SJSA1 (cell line): ENCODE measurements at places on chromosomes 16 and 17.

GRCh38 chr16:86303787-86304678 is 206.3 kb upstream of the FOXF1 start:
- no peak for DNase-seq

- no peak for DNase-seq
These were observed 49.3 kb downstream of the TRAF4 start for GRCh38 chr17:28792877-28793661.

- DNase-seq: no peak
These were observed 6.4 kb downstream of the CD300LB start for GRCh38 chr17:74524653-74525464.

DNA sequence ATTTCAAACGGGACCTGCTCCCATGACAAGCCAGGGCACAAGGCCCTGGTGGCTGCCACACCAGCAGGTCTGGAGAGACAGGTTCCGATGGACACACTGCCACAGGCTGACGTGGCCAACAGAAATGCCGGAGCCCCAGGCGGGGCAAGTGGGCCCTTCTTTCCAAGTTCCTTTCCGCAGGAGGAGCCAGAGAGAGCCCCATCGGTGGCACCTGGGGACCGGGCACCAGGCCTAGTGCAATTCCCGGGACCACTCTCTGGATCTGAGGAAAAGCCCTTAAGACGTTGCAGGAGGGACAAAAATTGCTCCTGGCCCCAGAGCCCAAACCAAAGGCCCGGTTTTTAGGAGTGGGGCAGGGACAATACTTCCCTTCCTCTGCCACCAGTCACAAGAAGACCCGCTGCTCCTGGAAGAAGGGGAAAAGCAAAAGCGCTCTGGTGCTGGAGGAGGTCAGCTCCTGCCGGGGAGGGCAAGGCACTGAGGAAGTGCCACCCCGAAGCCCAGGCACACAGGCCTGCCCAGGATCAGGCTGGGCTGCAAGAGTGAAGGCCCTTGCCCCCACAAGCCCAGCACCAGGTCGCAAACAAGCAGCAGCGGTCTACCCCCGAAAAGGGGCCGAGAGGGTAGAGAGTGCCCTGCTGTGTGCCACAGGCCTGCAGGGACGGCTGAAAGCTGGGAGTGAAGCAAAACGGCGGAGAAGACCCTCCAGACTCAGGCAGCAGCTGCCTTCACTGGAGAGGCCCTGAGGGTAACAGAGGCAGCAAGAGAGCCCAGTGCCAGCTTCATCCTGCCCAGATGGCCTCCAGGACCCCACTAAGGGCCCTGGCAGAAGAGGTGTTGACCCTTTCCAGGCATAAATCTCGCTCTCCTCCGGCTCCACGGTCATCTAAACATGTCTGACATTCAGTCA is 29.1 kb downstream of the MAP1LC3B start:
- DNase-seq: no peak

GRCh38 chr16:31386157-31386984 is 6.8 kb upstream of the ITGAD start:
- peak; percentile 14 for DNase-seq

GRCh38 chr16:72480911-72481310 is 309.0 kb upstream of the PMFBP1 start:
- DNase-seq: no peak

- no peak for DNase-seq
These were observed 19.8 kb upstream of the SSTR5 start for GRCh38 chr16:1052721-1053120.

DNA sequence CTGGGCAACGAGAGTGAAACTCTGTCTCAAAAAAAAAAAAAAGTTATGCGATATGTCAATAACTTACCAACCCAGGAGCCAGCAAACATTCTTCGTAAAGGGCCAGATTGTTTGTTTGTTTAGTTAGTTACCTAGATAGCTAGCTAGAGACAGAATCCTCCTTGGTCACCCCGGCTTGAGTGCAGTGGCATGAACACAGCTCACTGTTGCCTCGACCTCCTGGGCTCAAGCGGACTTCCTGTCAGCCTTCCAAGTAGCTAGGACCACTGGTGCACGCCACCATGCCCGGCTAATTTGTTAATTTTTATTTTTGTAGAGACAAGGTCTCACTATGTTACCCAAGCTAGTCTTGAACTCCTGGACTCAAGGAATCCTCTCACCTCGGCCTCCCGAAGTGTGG is 113.0 kb downstream of the LITAF start:
- DNase-seq: no peak

GRCh38 chr17:32896647-32897258 is 19.8 kb upstream of the MYO1D start:
- DNase-seq: no peak

GRCh38 chr17:74870512-74870911 is 2.3 kb downstream of the FDXR start:
- no peak for DNase-seq

GRCh38 chr17:33521784-33522183 is 228.7 kb upstream of the ASIC2 start:
- no peak for DNase-seq

GRCh38 chr16:11361701-11362451 is 16.6 kb downstream of the RMI2 start:
- no peak for DNase-seq

- DNase-seq: no peak
These were observed 17.0 kb upstream of the ANKFN1 start for GRCh38 chr17:56136301-56136700.

- no peak for DNase-seq
These were observed 1.4 kb downstream of the BAIAP2 start for GRCh38 chr17:81036197-81036941.

- DNase-seq: no peak
These were observed 170.1 kb upstream of the CHMP6 start for GRCh38 chr17:80821546-80821945.

DNA sequence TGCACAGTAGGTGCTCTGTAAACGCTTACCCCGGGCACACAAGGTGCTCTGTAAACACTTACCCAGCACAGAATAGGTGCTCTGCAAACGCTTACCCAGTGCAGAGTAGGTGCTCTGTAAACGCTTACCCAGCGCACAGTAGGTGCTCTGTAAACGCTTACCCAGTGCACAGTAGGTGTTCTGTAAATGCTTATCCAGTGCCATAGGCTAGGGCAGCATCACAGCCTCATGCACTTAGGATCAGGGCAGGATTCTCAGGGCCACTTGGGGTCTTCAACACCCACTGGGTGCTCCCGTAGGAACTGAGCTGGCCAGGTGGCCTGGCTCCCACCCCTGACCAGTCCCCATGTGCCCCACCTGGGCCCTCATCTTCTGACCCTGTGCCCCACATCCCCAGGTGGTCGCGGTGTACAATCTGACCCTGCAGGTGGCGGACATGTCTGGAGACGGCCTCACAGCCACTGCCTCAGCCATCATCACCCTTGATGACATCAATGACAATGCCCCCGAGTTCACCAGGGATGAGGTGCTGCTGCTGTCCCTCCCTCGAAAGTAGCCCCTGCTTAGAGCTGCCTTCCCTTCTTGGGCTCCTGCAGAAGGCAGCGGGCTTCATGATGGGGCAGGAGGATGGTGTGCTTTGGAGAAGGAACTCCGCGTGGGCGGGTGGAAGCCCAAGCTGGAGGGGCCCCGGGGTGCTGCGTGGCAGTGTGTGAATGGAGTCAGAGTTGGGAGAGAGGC is 13.1 kb downstream of the SLC22A31 start:
- DNase-seq: no peak

- no peak for DNase-seq
These were observed 134.5 kb downstream of the CDH8 start for GRCh38 chr16:61901689-61902088.

- no peak for DNase-seq
These were observed 12.2 kb upstream of the CBFA2T3 start for GRCh38 chr16:88988980-88989811.

GRCh38 chr16:81261049-81261648 is 22.7 kb downstream of the BCO1 start:
- no peak for DNase-seq

GRCh38 chr17:64146418-64147109 is 16.6 kb upstream of the ERN1 start:
- no peak for DNase-seq

- no peak for DNase-seq
These were observed 754 bp downstream of the RAB11FIP4 start for GRCh38 chr17:31392002-31392855.

DNA sequence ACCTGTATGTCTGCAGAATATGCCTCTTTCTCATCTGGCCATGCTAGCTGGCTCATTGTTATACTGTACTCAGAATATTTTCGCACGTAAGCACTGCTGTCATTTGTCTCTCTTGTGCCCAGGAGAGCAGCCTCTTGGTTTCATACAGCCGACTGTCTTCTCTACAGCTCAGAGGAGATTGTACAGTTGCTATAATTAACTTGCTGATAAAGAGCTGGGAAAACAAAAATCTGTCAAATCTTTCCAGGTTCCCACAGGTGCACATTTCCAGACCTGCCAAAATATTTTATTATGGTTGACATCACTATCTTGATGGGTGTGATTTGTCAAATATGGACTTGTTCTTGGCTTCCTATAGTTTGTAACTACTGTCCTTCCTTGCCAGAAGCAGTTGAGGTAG is 122.7 kb downstream of the FTO start:
- DNase-seq: no peak
